ENCODE measurements at places on chromosomes 12 and 14.
A peak's percentile ranks its signal among the peaks of the same experiment; 100 is the strongest.

GRCh38 chr12:46516933-46517578 is 144.5 kb upstream of the SLC38A2 start:
- DNase-seq = peak; percentile 13

- DNase-seq = no peak
Measured at GRCh38 chr12:55008944-55009585, 10.7 kb upstream of the NEUROD4 start.

GRCh38 chr12:12714276-12715021 is 2.7 kb upstream of the CDKN1B start:
- DNase-seq = peak; percentile 87

- no peak for DNase-seq
Measured at GRCh38 chr12:12217018-12217359, 49.9 kb downstream of the LRP6 start.

DNA sequence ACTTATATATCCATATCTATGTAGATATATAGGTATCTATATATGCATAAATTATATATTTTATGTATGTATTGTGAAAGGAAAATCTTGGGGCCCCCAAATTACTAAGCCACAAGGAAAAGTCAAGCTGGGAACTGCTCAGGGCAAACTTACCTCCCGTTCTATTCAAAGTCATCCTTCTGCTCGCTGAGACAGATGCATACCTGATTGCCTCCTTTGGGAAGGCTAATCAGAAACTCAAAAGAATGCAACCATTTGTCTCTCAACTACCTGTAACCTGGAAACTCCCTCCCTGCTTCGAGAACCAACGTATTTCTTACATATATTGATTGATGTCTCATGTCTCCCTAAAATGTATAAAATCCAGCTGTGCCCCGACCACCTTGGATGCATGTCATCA is 58.8 kb upstream of the C14orf132 start:
- no peak for DNase-seq

- DNase-seq = no peak
Measured at GRCh38 chr14:43141636-43142191, 1365.4 kb downstream of the FSCB start.

- DNase-seq = no peak
Measured at GRCh38 chr12:4082809-4083403, 190.7 kb upstream of the CCND2 start.

DNA sequence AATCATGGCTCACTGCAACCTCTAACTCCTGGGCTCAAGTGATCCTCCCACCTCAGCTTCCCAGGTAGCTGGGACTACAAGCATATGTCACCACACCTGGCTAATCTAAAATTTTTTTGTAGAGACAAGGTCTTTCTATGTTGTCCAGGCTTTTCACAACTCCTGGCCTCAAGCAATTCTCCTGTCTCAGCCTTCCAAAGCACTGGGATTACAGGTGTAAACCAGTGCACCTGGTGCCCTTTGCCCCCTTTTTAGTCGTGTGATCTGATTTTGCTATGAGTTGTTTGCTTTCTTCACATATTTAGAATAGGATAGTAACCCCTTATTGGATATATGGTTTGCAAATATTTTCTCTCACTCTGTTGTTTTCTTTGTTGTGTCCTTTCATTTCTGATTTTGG is 1.7 kb upstream of the RAD52 start:
- no peak for DNase-seq

DNA sequence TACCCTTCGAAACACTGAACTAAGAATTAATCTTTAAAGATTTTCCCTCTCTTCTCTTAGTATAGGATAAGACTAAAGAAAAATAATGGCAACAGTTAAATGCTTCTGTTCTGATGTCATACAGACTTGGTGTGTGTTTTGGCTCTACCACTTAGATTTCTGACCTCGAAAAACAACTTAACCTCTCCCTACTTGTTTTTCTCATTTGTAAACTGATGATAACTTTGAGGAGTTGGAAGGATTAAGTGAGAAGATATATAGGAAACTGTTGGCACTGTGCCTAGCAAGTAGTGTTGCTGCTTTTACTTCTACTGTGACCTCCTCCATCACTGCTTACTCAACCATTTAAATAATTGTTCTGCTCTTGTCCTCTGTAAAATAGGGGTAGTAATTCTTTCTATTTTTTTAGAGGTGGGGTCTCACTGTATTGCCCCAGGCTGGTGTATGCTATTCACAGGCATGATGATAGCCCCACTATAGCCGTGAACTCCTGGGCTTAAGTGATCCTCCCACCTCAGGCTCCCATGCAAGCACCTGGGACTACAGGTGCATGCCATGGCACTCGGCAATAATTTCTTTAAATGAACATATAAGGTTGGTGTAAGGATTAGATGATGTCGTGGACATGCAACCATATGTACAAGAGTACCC is 22.4 kb downstream of the PALS1 start:
- DNase-seq = no peak

All from CD4-positive, alpha-beta T cell treated with Interleukin-4 for 4 hours (primary cell).